Sigmoid colon (tissue), 7 donors: ENCODE measurements at places on chromosomes 7 and 10. TPM values are rescaled to one million over a fixed set of nuclear protein-coding genes. Genes with fewer than 3 reads are reported as not detected.

DNA sequence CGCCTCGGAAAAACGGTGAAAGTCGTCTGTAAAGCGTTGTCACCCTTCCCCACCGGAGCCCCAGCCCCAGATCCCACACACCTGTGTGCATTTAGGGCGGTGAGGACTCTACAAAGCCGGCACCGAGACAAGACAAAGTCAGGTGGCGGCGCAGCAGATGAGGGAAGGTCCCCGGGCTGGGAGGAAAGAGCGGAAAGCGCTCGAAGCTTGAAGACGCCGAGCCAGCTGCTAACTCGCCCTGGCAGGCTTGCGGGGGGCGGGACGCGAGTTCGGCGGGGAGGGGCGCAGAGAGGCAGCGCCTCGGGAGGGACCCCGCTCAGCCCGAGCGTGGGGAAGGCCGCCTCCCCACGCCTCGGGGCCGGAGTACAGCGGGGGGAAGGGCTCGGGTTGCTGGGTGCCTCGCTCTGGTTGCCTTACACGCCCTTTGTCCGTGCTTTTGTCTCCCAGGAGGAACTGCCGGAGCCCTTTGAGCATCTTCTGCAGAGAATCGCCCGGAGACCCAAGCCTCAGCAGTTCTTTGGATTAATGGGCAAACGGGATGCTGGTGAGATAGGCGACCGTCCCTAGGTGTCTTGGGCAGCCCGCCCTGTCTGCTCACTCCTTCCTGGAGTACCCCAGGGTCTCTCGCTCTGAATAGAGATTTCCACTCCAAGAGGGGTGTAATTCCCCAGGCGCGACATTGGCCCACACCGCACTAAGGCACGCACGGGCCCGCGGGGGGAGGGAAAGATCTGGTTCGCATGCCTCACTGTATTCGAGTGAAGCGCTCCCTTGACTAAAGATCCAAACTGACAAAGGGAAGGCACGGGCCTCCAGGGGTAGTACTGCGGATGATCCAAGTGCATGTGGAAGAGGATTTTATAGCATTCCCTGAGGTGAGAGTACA is 1.6 kb downstream of the TAC1 start:
- DNase-seq, result no peak

- DNase-seq, result no peak
Measured at GRCh38 chr7:131501422-131501821, 55.0 kb downstream of the PODXL start.

- no peak for DNase-seq
Measured at GRCh38 chr7:132895231-132895630, 186.7 kb downstream of the CHCHD3 start.

DNA sequence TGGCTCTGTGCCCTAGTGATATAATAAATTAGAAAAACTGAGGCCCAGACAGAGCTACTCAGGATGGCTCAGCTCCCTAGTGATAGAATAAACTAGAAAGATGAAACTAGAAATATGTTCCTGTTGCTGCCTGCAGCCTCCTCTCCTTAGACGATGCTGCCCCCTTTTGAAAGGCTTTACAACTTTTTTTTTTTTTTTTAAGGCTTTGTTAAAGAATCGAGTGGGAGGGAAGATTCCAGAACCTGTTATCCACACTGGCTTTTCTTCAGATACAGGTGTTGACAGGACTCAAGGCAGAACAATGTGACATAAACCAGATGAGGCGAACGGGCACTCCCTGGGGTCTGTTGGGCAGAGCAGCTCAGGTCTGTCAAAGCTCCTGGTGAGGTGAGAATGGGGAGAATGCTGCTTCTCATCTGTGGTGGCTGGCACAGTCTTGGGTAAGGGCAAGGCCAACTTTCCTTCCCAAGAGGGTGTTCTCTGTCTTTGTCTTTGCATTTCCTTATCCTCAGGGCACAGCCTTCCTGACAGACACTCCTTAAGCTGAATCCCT is 175.1 kb downstream of the COBL start:
- no peak for DNase-seq

The TPST1 gene
- total RNA-seq, result 28.1 TPM

GRCh38 chr7:4840079-4840501 is 21.7 kb downstream of the PAPOLB start:
- DNase-seq, result no peak

The ATP6V1F gene
- 96.7 TPM for total RNA-seq

GRCh38 chr10:46310143-46310514 is 23.3 kb downstream of the ANTXRL start:
- no peak for DNase-seq

The GCK gene
- not detected for total RNA-seq

GRCh38 chr7:130441408-130441869 is 623 bp upstream of the CEP41 start:
- DNase-seq, result no peak

DNA sequence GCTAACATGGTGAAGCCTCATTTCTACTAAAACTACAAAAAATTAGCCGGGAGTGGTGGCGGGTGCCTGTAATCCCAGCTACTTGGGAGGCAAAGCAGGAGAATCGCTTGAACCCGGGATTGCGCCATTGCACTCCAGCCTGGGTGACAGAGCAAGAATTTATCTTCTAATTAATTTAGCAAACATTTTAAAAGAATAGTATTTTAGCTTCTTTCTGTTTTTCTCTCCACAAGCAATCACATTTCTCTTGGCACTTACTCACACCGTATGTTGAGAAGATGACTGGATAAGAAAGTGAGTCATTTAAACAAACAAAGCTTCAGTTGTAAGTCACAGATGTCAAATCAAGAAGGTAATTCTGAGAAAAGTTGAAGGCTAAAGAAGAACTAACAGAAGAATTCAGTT is 264.0 kb downstream of the ARL4A start:
- no peak for DNase-seq

DNA sequence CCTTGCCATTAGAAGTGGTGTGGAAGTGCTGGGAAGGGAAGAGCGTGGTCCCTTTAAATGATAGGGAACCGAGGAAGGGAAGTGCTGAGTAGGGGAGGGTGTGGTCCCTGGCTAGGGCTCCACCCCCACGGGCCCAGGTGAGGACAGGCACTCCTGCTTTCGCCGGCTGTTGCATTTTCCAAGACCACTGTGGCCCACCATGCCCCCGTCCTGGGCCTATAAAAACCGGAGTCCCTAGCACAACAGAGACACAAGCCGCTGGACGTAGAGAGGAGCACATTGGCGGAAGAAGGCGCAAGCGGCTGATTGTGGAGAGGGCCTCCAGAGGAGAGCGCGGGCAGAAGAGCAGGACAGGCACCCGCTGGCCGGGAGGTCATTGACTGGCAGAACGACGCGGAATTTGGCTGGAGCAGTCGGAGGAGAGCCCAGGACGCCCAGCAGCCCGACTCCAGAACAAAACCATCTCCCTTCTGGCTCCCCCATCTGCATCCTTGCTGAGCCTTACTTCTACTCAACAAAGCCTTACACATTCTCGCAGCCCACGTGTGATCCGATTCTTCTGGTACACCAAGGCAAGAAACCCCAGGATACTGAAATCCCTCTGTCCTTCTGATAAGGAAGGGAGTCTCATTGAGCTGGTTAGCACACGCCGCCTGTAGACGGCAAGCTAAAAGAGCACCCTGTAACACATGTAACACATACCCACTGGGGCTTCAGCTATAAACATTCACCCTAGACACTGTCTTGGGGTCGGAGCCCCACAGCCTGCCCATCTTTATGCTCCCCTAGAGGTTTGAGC is 146.2 kb upstream of the LYZL1 start:
- no peak for DNase-seq

DNA sequence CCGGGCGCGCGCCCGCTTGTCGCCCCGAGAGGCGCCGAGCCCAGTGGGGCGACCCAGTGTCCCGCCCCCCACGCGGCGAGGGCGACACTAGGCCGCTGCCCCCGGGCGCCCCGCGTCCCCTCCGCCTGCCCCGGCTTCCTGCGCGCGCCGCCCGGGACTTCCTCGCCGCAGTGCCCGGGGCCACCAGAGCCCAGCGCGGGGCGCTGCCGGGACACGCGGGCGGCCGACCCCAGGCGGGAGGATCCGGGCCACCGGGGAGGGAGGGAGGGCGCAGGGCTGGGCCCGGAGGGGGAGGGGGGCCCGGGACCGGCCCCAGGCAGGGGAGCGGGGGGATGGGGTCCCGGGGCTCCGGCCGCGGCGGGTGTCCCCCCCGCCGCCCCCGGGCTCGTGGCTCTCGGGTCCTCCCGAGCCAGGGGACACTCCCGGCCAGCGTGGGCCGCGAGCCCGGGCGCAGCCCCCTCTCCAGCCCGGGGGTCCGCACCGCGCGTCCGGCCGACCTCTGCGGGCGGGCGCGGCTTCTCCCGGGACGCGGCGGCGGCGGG is 435 bp upstream of the PWWP2B start:
- DNase-seq, result peak; percentile 85

The NKX2-3 gene
- total RNA-seq, result 32.4 TPM

- no peak for DNase-seq
Measured at GRCh38 chr7:15084368-15084767, 181.8 kb upstream of the DGKB start.

DNA sequence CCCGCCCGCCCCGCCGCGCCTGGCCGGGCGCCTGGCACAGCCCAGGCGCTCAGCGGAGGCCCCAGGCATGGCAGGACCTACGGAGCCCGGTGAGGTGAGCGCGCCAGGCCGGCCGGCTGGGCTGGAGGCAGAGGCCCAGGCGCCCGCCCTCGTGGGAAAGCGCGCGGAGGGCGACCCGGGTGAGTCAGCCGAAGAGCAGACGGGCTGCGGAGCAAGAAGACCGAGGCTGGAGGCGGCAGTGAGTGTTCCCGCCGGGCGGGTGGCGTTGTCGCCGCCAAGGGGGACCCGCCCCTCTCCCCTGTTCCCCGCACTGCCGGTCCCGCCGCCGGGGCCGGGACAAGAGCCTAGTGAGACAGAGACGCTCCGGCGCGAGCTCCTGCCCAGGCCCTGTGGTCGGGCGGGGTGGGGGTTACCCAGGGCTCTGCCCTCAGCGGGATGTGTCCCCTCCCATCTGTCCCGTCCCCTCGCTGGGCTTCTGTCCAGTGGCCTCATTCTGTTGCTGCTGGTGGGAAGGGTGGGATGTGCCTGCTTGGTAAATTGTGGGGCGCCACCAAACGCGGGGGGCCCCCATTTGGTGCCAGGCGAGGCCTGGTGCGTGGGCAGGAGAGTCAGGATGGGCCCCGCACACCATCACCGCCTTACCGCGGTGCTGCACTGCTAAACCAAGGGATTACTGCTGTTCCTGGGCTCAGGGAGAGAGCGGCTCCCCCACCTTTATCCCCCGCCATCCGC is 17.0 kb upstream of the NODAL start:
- DNase-seq, result peak; percentile 92

The SFTPA1 gene
- not detected for total RNA-seq

The CYP26C1 gene
- total RNA-seq, result not detected

The GFRA1 gene
- total RNA-seq, result 115 TPM

DNA sequence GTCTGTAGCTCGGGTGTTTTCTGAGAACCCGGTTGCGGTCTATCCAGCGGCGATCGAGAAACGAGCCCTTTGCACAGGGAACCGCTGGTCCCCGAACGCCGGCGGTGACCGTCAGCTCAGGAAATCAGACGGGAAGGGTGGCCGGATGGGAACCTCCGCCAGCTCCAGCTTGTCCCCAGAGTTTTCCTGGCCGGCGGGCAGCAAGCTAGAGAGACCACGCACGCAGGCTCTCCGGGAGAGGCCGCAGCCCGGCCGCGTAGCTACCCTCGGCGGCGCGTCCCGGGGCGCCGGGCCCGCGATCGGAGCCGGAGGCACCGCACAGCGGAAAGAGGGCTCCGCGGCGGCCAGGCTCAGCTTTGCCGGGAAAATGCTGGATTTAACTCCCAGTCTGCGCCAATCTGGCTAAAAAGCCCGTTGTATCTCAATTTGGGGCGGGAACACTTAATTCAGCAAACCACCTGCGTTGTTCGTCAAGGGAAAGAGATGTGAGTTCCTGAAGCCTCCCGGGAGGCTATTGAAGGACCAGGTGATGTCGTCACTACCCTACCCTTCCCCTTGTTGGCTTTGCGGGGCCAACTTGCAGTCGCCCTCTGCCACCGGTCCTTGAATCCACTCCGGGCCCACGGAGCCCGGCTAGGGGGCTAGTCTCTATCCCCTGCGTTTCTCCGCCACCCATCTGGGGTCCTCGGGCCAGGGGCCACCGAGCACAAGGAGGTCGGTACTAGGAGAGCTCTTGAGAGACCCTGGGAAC is 859 bp upstream of the CH25H start:
- DNase-seq, result peak; percentile 78

The MOGAT3 gene
- total RNA-seq, result not detected

DNA sequence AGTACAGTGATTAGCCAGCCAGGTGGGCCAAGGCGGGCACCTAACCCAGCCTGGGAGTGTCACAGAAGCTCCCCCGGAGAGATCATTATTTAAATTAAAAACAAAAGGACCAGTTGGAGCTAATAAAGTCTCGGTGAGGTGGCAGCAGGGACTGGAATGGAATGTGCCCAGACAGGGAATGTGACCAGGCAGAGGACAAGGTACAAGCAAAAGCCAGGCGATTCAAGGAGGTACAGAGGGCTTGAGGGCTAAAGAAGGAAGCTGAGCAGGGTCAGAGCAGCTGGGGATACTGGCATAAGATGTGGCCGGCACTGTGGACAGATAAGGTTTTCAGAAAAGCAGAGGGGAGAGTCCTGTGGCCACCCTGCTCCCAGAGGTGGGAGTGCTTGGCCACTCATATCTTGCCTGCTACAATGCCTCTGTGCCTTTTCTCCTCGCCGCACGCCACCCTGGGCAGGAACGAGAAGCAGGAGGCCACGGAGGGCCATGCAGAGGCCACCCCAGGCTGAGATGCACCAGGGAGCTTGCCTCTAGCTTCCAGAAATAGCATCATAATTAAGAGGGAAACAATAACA is 13.2 kb downstream of the TMEM273 start:
- no peak for DNase-seq

The OR2A5 gene
- total RNA-seq, result not detected

The PDE1C gene
- total RNA-seq, result 13.2 TPM

DNA sequence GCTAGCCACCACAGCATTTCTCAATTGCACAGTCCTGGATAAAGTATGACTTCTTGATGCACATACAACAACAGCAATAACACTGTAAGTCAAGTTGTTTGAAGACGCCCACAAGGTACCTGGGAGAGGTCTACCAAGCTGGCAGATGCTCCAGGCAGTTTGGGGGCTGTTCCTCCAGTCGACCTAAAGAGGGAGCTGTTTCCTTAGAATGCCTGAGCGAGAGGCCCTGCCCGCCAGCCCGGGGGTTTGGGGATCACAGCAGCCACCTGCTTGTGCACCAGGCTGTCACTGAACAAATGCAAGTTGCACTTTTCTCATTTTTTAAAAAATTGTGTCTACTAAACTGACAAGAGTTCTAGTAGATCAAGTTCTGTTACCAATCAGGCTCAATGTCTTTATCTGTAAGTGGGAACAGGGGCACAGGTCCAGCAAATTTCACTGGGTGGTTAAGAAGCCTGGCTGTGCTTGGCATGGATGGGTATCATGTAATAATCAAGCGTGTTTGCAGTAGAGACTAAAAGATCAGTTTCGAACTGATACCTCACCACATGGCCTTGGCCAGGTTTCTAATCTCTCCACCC is 193.8 kb upstream of the ADO start:
- DNase-seq, result no peak
